ENCODE measurements at places on chromosomes 1 and 21. TPM values are rescaled to one million over a fixed set of nuclear protein-coding genes. Genes with fewer than 3 reads are reported as not detected.

Gene BCAN
- total RNA-seq = not detected

Gene FAM167B
- 1.9 TPM for total RNA-seq

DNA sequence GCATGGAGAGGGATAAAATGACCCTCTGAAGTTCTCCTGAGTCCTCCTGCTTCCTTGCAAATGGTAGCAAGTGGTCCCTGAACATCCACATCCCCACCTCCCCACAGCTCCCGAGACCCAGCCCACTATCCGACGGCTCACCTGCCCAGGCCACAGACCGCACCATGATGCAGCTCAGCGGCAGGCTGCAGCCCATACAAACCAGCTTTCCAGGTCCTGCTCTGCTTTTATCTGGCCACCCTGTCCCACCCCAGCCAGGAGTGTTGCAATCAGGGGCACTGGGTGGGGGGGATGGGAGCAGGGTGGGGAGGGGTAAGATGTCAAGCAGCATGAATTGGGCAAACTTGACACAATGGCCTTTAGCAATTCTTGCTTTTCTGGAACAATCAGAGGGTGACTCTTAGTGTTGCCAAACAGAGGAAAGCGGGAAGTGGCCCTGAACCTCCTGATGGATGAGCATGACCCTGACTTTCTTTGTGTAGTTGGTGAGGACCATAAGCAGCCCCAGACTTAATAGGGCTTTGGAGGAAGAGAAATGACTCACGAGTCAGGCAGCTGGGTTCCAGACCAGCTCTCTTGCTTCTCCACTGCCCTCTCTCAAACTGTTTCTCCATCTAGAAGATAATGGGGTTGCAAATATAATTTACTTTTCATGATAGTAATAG lies at the start of gene CHIT1:
TSS of gene CHIT1 (minus strand) at position 203 of the 665 bp plus-strand sequence. CDS start at position 166, 37 bp downstream.
- DNase-seq = no peak

- DNase-seq = no peak
Observed at GRCh38 chr1:78911956-78912880, 94.3 kb downstream of the ADGRL4 start.

- DNase-seq = peak; percentile 56
Observed at GRCh38 chr1:156124557-156125483, 10.3 kb downstream of the LMNA start.

DNA sequence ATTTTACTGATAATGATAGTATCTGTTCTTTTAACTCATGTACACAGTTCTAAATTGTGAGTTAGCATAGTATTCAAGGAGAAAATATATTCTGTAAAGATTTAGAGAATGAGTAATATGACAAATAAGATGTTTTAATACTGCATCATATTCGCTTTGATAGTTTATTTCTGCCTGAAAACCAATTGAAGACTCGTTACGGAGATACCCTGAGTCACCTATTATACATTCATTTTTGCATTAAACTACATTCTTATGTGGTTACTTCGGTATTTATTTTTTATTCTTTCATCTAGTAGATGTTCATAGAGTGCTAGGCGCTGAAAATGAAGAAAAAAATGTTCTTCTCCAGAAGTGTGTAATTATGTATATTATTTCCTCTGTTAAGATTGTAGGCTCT lies 5.3 kb downstream of the UHMK1 start:
- DNase-seq = no peak

GRCh38 chr1:150895618-150896017 lies 8.7 kb downstream of the CTXND2 start:
- no peak for DNase-seq
